ENCODE measurements at places on chromosomes 6 and 20. TPM values are rescaled to one million over a fixed set of nuclear protein-coding genes. Genes with fewer than 3 reads are reported as not detected.

Gene MTO1
- 25.1 TPM for total RNA-seq

Gene HLA-DOB
- total RNA-seq, result 0.46 TPM

Gene GPX5
- total RNA-seq, result not detected

Gene WFDC2
- not detected for total RNA-seq

Gene FBXO30
- 10.4 TPM for total RNA-seq

Gene SIRPD
- total RNA-seq, result not detected

Gene SLCO4A1
- total RNA-seq, result 4.1 TPM

Gene SLC22A2
- not detected for total RNA-seq

Gene ULBP2
- 7.0 TPM for total RNA-seq

Gene PPP1R3G
- total RNA-seq, result 0.09 TPM

Gene KIAA0408
- total RNA-seq, result not detected

Gene PCMT1
- total RNA-seq, result 95.0 TPM

Gene ROMO1
- total RNA-seq, result 174 TPM

Gene GPR63
- total RNA-seq, result 0.13 TPM

Gene BHLHE23
- total RNA-seq, result not detected

Gene SYCP2
- 0.35 TPM for total RNA-seq

Gene PCK1
- total RNA-seq, result not detected

Gene ADAM33
- 0.18 TPM for total RNA-seq

Gene IL17F
- total RNA-seq, result not detected

Gene NMBR
- not detected for total RNA-seq

Gene HRH3
- total RNA-seq, result not detected

Gene MANEA
- total RNA-seq, result 17.7 TPM

Gene DYNLT2
- 1.5 TPM for total RNA-seq

Gene MED20
- 25.5 TPM for total RNA-seq

Gene CALHM6
- total RNA-seq, result not detected

Gene TTBK1
- 0.12 TPM for total RNA-seq

Gene ARHGAP40
- 0.12 TPM for total RNA-seq

Gene HDGFL1
- total RNA-seq, result not detected

Gene PDE10A
- total RNA-seq, result 2.9 TPM

Gene UTRN
- total RNA-seq, result 228 TPM

Gene TASP1
- 7.5 TPM for total RNA-seq

Gene SLC17A2
- not detected for total RNA-seq

All from endothelial cell of umbilical vein (primary cell).